ENCODE measurements at places on chromosomes 7 and 10. TPM values are rescaled to one million over a fixed set of nuclear protein-coding genes. Genes with fewer than 3 reads are reported as not detected.

Gene DIP2C
- 23.8 TPM for total RNA-seq

Gene TRPV5
- total RNA-seq: not detected

DNA sequence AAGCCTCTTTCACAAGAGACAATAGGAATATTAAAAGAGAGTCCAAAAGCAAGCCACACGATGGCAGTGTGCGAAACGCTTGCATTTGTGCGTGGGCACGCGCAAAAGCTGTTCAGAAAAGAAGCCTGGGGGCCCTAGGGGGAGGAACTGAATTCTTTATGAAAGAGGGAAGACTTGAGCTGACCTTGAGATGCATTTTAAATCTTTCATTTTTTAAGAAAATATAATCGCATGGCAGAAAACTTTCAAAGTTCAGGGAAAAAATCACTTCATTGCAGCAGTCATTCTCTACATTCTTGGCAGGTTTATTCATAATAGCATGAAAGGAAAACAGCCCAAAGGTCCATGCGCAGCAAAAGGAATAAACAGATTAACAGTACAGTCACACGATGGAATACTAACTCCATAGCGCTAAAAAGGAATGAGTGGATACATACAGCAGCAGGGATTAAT is 206.5 kb upstream of the PRKCQ start:
- no peak for DNase-seq

DNA sequence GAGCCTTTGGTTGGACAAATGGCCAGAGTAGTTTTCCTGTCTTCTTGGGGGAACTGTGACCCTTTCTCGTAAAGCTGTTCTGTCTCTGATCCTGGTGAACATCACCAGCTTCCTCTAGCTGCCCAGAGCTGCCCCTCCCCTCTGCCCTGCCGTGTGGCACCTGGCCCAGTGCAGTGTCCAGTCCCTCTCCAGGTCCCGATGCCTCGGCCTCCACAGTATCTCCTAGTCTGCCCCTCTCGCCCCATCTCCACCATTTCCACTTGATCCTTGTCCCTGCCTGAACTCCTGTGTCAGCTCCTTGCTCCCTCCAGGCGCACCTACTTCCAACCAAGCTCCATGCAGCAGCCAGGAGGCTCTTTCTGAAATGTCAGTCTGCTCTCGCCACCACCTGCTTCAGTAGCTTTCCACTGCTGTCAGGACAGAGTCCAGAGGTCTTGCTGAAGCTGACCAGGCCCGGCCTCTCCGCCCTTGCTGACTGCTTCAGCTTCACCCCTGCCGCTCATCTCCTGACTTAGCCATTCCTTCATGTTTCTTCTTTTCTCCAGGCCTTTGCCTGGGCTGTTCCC is 133.6 kb downstream of the GRK5 start:
- DNase-seq: no peak

GRCh38 chr7:133230591-133231194 is 22.2 kb upstream of the EXOC4 start:
- peak; percentile 68 for DNase-seq

DNA sequence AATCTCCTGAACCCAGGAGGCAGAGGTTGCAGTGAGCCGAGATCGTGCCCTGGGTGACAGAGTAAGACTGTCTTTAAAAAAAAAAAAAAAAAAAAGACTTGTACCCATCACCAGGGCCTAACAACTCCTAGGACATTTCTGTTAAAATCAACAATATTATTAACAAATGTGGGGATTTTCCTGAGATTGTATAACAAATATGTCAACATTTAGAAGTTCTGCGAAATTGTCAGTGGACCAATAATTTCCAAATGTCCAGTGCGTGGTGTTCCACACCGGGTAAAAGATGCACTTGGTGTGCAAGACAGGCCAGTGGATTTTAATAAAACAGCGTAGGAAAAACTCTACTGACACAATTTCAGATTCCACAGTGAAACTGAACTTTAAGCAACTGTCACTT is 71.1 kb downstream of the TNS3 start:
- DNase-seq: no peak

Gene LHPP
- total RNA-seq: 23.7 TPM

GRCh38 chr7:30412782-30413504 is 65.6 kb downstream of the NOD1 start:
- no peak for DNase-seq

All from right atrium auricular region (tissue), 2 donors.